ENCODE measurements at places on chromosomes 6 and 20.

GRCh38 chr6:317060-317447, 24.8 kb downstream of the DUSP22 start:
- DNase-seq = no peak

GRCh38 chr20:46135856-46136633, 17.9 kb downstream of the CD40 start:
- no peak for DNase-seq

DNA sequence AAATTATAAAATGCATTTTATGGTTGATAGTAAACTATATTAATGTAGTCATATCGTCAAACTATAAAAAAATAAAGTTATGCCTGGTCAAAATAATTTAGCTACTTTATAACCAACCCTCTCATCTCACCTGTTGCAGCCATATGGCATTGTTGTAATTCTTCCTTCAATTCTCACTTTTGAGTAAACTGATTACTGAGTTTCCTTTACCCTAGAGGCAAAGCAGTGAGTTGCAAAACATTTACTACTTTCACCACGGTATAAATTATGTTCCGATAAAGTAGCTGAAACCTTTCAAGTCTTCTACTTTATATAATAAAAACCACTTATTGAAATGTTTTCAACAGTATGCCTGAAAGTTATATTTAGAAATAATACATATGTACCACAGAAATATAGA, 113.8 kb downstream of the AHI1 start:
- DNase-seq = no peak

DNA sequence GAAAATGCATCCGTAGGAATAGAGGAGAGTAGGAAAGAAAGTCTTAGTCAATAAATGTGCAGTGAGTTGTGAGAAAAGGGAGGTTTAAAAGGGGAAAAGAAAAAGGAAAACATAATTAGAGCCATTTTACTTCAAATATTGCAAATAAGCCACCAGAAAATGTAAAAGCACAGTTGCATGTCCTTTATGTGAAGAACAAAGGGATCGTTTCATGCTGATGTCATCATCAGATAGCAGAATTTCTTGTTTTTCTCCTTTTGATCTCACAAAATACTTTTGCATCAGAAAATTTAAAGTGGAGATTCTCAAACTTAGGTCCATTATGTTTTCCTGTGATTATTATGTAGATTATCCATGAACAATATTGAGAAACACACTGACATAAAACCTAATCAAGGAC, 166.7 kb downstream of the HAO1 start:
- no peak for DNase-seq

- DNase-seq = no peak
Observed at GRCh38 chr20:50628853-50629669, 62.3 kb downstream of the RIPOR3 start.

DNA sequence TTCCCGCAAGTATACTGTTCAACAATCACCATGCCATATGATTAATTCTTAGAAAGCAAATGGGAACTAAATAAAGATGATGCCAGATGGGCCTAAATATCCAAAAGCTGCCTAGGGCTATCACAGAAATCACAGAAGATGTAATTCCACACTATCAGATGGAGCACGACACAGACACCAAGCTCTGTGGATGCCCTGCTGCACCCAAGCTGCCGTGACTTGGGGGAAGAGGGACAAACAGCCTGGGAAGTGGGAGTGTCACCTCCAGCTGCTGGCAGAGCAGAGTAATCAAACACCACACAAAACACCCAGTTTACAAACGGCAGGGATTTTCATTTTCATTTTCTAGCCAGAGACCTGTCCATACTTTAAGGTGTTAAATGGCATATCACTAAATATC, 35.7 kb downstream of the PDE10A start:
- DNase-seq = no peak

DNA sequence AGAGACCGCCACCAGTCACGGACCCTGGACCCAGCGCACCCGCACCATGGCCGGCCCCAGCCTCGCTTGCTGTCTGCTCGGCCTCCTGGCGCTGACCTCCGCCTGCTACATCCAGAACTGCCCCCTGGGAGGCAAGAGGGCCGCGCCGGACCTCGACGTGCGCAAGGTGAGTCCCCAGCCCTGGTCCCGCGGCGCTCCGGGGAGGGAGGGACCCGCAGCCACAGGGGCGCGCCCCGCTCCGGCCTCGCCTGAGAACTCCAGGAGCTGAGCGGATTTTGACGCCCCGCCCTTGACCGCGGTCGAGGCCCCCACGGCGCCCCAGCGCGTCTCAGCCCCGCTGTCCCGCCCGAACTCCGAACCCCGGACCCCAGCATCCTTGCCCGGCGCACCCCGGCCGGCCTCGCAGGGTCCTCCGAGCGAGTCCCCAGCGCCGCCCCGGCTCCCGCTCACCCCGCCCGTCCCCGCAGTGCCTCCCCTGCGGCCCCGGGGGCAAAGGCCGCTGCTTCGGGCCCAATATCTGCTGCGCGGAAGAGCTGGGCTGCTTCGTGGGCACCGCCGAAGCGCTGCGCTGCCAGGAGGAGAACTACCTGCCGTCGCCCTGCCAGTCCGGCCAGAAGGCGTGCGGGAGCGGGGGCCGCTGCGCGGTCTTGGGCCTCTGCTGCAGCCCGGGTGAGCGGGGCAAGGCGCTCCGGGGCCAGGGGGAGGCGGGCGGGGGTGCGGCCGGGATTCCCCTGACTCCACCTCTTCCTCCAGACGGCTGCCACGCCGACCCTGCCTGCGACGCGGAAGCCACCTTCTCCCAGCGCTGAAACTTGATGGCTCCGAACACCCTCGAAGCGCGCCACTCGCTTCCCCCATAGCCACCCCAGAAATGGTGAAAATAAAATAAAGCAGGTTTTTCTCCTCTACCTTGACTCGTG, at the start of gene OXT:
TSS of gene OXT (plus strand) at position 11 of the 920 bp plus-strand sequence. CDS start at position 47, 36 bp downstream.
- no peak for DNase-seq

GRCh38 chr6:116842459-116842858, 13.6 kb upstream of the GPRC6A start:
- no peak for DNase-seq

DNA sequence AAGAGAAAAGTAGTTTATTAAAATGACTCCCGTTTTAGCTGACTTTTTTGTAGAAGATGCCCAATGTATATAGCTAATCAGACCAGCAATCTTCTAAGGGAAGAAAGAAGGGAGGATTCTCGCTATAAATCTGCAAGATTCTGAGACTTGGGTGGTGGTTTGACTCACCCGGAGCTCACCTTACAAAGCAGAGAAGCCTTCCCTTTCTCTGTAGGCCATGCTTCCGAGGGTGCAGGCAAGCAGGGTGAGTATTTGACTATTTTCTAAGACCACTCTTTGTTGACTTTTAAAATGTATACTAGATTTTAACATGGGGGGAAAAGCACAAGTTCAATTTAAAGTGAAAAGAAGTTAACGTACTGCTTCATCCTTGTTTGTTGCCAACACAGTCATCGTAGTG, 2.7 kb downstream of the OLIG3 start:
- no peak for DNase-seq

GRCh38 chr20:43284486-43284885, 94.8 kb upstream of the PTPRT start:
- no peak for DNase-seq

- no peak for DNase-seq
Observed at GRCh38 chr20:10696650-10697049, 22.9 kb upstream of the JAG1 start.

DNA sequence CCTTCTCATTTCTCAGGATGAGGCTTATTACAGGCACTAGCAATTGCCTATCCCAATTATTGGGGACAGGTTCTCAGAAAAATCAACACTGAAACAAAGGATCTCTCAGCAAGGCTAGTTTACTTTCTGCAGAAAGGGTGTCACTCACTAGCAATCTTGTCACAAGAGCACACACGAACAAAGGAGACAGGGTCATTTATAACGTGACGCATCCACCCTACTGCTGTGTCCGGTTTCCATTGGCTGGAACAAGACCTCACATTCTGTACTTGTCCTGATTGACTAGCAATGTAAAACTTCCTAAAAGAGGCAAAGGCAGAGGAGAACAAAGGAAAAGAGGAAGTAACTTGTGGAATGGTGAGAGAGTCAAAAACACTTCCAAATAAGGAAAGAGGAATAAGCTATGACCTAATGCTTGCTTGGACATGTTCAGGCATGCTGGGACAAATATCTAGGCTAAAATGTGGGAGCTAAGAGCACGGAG, 160.2 kb upstream of the STXBP5 start:
- no peak for DNase-seq

DNA sequence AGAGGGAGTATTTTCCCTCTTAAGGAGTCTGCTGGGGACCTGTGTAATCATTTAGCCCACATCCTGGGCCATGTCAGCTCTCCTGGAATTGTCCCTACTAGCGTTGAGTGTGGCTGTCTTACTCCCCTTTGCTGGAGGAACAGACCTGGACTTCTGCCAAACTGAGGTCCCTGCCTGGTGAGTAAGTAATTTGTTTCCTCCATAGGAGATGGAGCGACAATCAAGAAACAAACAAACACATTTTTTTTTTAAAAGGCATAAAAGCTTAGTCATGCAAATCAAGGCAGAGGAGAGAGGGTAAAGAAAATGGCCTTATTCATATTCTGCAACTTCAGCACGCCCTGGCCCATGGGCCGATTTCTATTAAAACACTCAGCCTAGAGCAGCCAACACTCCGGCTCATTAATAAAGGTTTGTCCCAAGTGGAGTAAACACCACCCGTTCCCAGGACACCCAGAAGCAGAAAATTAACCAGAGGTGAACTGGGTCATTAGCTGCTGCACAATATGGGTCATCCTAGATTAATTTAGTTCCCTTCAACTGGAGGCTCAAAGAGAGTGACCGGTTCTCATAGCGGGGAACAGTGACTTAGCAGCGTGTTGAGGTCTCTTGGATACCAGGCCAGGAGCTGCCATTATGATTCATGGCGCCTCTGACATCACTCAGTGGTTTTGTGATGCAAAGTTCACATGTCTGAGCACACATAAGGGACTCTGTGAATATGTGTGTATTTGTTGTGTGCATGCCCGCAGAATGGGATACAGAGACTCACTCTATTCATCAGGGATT, 165.0 kb upstream of the SULF2 start:
- DNase-seq = no peak

DNA sequence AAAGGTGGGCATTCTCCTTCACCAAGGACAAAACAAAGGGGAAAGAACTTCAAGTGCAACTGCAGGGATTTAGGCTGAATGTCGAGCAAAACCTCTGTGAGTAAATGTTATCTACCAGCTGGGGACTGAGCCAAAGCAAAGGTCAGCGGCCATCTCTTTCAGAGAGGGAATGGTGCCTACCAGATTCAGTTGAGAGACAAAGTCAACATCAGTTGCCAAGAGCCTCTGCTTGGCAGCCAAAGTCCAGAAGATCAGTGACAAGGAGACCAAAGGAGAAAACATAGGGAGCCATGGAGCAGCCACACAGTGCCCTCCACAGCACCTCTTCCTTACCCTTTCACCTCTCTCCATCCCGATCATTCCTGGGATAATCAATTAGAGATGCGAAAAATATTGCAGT, 472.5 kb downstream of the KIF16B start:
- no peak for DNase-seq

- DNase-seq = no peak
Observed at GRCh38 chr20:3787324-3788014, 929 bp upstream of the CENPB start.

DNA sequence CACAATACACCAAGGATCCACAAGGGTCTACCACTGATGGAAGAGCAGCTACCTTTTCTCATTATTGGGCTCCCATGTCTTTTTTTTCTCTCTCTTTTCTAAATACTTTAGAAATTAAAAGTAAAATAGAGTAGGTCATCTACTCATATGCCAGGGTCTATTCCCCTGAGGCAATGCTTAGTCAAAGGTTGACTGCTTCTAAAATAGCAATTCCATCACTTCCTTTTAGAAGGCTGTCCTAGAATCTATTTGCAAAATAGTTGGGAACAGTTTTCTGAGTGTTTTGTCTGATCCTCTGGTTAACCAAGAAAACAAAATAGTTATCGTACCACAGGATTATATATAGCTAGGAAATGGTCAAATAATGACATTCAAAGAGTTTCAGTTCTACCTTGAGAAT, 174.1 kb downstream of the COL21A1 start:
- no peak for DNase-seq

- no peak for DNase-seq
Observed at GRCh38 chr6:138682704-138683527, 90.7 kb upstream of the CCDC28A start.

DNA sequence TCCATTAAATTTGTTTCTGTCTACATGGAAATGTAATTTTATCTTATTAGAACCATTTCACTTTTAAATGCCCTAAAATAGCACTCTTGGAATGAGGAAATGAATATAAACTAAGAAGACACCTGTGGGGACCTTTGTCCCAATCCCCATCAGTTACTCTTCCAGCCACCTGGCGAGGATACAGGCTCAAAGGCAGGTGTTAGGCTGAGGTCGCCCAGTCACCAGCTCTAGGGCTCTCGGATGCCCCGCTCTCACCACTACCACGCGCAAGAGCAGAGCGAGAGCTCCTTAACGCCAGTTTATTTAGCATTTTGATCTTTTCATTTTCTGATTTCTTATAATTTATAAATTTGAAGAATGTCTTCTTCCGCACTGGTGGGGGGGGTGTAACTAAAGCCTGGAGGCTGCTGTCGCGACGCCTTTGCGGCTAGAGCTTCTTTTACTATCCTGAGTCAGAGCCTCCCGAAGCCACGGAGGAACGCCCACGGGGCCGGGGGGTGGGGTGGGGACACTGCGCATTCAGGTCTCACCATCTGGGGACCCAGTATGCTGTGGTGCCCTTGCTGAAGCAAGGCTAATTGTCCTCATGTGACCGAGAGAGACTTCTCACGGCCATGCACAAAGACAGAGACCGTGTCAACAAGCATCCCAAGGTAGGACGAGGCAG, 38.7 kb upstream of the AFDN start:
- DNase-seq = no peak

DNA sequence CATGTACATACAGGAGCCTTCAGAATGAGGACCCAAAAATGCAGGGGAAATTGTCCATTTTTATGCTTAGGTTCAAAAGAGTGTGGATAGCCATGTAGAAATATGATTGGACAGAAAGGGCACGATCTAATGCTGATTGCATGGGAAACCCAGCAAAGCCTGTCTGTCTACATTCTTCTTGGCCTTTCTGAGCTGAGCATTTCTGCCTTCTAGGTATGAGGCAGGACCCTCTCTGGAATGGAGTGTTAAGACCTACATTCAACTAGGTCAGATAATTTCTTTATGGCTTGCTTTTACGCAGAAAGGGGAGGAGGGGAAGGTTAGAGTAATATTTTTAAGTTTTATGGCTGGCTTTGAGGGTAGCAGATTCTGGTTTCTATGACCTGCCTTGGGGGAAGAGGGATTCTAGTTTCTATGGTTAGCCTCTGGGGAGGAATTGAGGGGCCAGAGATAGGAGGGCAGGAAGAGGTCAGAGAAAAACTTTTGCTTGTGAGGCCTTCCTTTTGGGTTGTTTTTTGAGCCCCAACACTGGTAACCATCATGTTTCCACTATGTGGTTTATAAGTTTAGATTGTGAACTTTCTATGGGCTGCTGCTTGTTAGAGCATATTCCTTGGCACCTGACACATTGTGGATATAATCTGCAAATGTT, 63.5 kb downstream of the LYRM2 start:
- no peak for DNase-seq

- no peak for DNase-seq
Observed at GRCh38 chr6:170139531-170139930, 151.3 kb downstream of the DLL1 start.

GRCh38 chr6:44305200-44305725, 7.9 kb downstream of the AARS2 start:
- no peak for DNase-seq

GRCh38 chr20:4507288-4507719, 214.4 kb upstream of the PRND start:
- DNase-seq = no peak
